GM12891 (cell line): ENCODE measurements at places on chromosomes 16 and 17.

- no peak for DNase-seq
Measured at GRCh38 chr17:39099663-39100286, 51.7 kb downstream of the PLXDC1 start.

GRCh38 chr16:53052519-53053501 is at the start of gene CHD9NB:
Gene CHD9NB (minus strand): TSS chr16:53052897. CDS start chr16:53044158, 8,739 bp downstream.
- no peak for DNase-seq

- no peak for DNase-seq
Measured at GRCh38 chr16:78292844-78293380, 193.5 kb downstream of the WWOX start.

- no peak for DNase-seq
Measured at GRCh38 chr17:14298947-14299279, 2.0 kb upstream of the HS3ST3B1 start.

- no peak for DNase-seq
Measured at GRCh38 chr16:11679250-11679649, 11.0 kb downstream of the SNN start.

DNA sequence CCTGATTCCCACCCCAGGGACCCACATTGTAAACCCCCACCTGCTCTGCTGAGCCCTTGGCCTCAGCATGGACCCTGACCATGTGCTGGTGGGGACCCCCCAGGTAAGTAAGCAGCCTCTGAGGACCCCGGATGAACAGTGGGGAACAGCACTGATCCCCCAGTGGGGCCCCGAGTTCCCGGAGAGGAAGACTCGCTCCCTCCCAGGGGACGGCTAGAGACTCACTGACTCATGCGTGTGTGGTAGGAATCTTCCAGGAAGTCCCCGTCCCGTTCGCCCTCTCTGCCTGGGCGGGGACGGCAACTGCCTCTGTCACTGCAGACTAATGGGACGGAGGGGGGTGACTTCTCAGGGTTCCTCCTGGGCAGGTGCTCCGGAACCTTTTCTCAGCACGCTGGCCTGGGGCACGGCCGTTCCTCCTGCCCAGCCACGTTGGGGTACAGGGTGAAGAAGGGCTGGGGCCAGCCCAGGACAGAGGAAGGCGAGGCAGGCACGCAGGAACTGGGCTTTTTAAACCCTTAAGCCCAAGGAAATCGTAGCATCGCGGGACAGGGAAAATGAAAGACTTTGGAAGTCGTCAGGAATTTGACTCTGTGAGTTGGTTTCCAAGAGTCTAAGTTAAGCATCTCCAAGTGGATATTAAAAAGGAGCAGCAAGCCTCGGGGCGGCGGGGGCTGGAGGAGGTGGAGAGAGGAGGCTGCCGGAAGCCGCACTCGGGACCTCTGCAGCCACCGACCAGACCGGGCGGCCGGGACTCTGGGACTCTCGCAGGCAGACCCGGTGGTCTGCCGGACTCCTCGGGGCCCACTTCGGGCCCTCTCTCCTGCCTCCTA is 178.7 kb downstream of the SEC14L1 start:
- DNase-seq = no peak

DNA sequence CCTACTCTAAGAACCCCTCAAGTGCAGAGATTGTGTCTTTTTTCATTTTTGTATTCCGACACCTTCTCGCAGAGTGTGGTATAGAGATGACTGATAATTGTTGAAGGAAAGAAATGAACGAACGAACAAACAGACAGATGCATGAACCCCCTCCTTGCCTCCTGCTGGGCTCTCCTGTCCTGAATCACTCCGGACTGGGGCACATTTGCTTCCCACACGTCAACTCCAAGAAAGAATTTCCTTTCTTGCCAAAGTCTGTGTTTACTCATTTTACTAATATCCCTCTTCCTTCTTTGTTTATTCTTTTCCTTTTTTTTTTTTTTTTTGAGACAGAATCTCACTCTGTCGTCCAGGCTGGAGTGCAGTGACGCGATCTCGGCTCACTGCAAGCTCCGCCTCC is 37.5 kb upstream of the BHLHA9 start:
- DNase-seq = no peak
